HuH-7 (cell line): ENCODE measurements at places on chromosomes 4 and X.

- no peak for DNase-seq
Observed at GRCh38 chr4:144295286-144295995, 154.9 kb upstream of the GYPA start.

- DNase-seq, result peak; percentile 26
Observed at GRCh38 chr4:143514497-143514896, 995 bp downstream of the SMARCA5 start.

DNA sequence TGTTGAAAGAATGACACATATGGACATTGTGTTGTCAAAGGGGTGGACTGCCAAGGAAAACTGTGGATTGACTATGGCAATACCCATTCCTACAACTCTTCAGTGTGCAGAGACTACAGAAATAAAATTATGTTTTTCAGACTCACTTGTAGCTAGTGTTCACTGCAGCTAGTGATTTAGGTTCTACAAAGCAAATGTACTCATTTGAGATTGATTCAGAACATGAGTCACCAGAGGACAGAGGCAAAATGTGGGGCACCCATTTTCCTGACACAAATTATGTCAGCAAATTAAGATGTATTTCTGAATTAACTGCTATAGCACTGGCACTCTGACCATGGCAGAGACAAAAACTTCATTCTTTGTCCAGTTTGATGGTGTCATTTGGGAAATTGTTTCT is 40.7 kb downstream of the SPCS3 start:
- DNase-seq, result no peak

DNA sequence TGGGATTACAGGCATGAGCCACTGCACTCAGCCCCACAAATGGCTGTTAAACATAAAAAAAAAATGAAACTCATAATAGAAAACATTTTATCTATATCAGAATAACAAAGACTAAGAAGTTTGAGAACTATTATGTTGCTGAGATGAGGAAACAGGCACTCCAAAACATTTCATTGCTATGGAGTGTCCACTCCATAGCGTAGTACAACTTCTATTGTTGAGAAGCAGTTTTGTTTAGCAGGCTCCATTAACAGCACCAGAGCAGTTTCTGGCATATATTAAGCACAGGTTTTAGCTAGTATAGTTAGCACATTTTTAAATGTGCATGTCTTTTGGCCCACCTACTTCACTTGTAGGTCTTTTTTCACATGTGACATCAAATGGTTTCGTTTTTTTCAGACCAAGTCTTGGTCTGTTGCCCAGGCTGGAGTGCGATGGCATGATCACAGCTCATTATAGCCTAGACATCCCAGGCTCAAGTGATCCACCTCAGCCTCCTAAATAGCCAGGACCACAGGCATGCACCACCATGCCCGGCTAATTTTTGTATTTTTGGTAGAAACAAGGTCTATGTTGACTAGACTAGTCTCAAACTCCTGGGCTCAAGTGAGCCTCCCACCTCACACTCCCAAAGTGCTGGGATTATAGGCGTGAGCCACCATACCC is 5.8 kb downstream of the HMGB2 start:
- DNase-seq, result no peak

DNA sequence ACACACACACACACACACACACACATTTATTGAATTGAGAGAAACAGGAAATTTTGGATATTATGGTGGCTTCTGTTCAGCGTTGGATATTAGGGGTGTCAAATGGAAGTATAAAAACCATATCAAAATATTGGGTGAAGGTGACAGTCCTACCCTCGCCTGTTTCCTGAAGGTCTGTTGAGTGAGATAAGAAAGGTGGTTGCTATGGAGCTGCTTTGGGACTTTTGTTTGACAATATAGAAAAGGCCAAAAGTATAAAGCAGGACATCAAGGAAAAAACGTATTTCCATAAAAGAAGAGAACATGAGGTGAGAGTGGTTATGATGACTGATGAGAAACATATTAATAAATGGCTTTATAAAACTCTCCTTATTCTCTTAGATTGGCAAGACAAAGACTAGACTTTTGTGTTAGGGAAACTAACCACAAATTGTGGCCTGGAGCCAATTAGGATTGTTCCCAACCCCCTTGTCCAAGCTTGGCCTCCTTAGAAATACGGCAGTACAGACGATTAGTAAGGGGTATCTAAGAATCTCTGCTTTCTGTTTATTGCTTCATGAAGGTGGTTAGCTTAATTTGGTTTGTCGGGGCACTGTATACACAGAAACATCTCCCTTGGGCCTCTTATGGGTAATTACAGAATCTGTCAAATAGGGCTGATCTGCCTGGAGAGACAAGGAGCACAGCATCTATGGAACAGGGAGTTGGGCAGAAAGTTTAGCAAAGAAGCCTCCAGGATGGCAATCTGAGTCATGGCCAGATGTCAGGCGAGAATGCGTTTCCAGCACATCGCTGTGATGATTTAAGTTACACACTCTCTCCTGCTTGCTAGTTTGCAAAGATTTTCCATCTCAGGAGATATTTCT is 198.0 kb downstream of the CBR4 start:
- no peak for DNase-seq

DNA sequence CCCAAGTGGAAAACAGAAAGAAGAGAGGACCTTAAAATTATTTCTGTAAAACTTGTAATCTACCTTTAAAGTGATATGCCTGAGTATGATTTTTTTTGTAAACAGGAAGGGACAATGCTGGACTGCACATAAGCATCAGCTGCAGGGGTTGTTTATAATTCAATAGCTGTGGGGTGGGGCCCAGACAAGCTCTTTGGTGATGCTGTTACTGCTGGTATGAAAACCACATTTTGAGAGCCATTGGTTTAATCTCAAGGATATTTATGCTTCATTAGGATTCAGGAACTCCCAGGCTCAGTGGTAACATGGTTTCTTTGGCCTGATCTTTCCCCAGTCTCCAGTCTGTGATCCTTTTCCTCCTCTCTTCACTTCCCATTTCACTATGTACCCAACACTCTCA is 34.3 kb upstream of the GRPR start:
- DNase-seq, result no peak

DNA sequence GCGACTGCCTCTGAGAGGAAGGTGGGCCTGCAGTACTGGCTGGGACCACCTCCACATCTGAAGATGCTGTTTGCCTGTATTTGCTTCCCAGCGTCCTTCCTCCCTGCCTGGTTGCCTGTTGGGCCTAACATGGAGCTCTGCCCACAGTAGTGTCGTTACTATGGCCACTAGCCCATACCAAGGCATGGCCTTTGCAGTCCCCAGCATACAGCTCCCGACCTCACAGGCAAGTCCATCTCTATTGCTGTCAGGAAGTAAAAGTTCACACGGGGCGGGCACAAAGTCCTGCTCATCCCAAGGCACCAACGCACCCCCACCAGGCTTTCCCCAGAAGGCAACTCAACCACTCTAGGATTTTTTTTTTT is 71.6 kb downstream of the MAML3 start:
- DNase-seq, result no peak

- no peak for DNase-seq
Observed at GRCh38 chr4:93894995-93895394, 66.4 kb downstream of the ATOH1 start.

DNA sequence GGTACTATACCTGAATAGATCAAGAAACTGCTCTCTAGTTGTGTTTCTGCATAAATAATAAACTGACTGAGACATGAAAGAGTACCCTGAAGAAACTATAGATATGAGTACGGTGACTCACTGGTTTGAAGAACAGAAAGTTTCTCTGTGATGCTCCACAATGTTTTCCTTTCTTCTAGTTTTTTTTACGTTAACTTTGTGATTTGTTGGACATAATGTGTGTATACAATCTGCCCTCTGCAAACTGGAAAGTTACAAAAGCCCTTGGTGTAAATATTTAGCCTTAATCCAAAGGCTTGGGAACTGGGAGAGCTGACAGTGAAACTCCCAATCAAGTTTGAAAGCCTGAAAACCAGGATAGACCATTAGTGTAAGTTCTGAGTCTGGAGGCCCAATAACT is 31.6 kb upstream of the PAPSS1 start:
- no peak for DNase-seq

DNA sequence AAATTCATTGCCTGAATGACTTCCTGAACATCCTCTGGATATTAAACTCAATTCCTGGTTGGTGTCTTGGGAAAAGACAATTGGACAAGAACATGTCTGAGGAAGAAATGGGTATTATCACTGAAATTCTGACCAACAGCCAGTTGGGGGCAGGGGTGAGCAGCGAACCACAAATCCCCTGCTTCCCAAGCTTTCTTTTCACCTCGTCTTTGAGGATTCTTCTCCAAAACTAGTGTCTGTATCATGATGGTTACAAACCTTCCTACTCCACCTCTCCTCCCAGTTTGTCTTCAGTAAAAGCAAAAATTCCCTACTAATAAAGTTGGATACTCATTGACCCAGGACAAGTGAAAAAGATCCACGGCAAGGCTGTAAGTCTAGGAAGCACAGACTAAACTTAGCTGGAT is 48.3 kb upstream of the WDR1 start:
- peak; percentile 36 for DNase-seq

DNA sequence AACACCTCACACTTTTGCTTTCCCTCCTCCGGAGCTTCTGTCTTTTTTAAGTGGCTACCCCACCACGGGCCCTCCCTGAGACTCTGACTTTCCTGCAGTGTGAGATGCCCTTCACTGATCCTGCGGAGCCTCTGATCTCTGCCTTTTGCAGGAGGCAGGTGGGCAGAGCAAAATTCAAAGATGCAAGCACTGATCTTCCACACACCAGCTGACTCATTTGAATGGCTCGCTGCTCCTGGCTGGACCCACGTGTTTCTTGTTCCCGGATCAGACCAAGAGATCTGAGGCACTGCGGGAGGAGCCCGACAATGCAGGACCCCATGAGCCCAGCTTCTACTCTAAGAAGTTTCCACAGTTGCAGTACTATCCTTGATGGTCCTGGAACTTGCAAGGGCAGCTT is 1607.9 kb upstream of the TENM3 start:
- no peak for DNase-seq
